ENCODE measurements at places on chromosomes 4 and X.

- no peak for DNase-seq
Measured at GRCh38 chr4:28421221-28421620, 1560.6 kb downstream of the STIM2 start.

- DNase-seq: no peak
Measured at GRCh38 chr4:9989918-9990635, 31.2 kb downstream of the SLC2A9 start.

DNA sequence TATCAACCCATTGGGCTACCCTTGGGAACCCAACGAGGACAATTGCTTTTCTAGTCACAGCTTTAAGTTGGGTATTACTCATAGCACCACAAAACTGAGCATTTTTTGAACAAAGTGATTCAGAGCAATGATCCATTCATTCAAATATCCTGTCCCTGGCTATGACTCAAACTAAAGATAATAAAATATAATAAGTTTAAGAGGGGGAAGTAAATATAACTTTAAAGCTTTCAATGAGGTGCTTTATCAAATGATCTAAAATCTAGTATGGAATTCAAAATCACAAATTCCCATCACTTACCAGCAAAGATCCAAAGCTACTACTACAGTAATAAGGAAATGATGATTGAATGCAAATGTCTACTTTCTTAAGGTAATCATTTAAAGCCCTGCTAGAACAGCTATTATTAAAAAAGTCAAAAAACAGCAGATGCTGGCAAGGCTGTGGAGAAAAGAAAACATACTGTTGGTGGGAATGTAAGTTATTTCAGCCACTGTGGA lies 39.8 kb upstream of the S100G start:
- DNase-seq: no peak

- DNase-seq: no peak
Measured at GRCh38 chr4:58617226-58617625, 1507.0 kb upstream of the IGFBP7 start.

GRCh38 chr4:77703666-77704065 lies 98.0 kb downstream of the CXCL13 start:
- no peak for DNase-seq
